Activated gamma-delta T cell treated with anti-CD3 and anti-CD28 coated beads, Interleukin-2, amount 50 U/mL, for 16 hours (primary cell): ENCODE measurements at places on chromosomes 13 and 19.

DNA sequence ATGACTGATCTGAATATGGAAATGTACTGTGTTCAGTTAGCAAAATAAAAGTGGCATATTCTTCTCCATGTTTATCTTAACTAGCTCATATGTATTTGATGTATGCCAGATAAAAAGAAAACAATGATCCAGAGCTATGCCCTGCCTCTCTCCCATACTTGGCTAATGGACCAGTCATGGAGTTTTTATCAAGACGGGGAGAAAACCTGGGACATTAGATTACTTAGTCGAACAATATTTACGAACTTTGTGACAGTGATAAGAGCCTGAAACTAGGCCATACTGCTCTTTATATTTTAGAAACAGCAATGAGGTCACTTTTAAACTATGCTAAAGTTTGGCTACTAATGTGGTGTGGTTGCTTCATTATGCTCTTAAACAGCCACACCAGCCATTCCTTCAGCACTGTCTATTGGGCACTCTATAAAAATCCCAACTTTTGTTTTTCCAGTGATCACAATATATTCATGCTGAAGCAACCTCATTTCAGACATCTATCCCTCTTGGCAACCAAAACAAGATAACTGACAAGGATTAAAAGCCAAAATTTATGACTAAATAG is 265.0 kb downstream of the FGF14 start:
- no peak for DNase-seq

- DNase-seq, result no peak
Observed at GRCh38 chr13:44273991-44274770, 99.4 kb upstream of the SERP2 start.

DNA sequence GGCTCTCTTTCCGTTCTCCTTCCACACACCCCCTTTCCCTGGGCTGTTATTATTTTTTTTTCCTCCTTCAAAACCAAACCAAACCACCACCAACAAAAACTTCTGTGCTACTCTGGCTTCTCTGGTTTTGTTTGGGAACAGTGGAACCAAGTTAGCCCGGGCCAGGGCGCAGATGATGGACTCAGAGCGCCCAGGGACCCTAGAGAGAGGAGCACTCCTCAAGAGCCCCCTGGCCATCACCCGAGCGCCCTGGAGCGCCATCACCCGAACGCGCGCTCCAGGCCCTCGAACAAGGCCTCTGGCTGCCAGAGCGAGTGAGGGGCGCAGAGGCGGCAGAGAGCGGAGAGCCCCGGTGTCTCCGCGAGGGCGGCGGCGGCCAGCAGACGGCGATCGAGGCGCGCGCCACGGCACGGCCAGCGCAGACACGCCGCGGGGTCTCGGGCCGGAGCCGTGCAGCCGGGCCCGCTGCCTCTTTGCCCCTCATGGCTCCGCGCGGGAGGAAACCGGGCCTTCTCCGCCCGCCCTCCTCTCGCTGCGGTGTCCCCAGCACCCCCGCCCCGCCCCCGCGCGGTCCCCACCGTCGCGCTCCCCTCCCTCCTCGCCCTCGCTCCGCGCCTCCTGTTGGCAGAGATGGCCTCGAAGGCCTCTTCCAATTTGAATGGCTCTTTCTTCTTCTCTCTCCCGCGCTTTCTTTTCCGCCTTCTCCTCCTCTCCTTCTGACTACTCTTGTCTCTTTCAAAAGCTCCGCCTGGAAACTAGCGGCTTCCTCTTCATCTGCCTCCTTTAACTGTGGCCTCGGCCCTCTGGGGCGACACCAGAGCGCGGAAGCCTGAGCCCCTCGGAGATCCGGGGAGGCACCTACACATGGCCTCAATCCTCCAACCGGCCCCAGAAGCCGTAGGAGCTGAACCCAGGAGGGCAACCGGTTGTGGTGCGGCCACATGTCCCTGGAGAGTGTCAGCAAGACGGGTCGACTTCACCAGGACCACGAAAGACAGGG is 4.1 kb upstream of the SOX1 start:
- DNase-seq, result no peak

GRCh38 chr13:101892296-101892695 is 439.8 kb downstream of the ITGBL1 start:
- no peak for DNase-seq

- DNase-seq, result no peak
Observed at GRCh38 chr19:4712771-4713170, 10.9 kb downstream of the DPP9 start.

DNA sequence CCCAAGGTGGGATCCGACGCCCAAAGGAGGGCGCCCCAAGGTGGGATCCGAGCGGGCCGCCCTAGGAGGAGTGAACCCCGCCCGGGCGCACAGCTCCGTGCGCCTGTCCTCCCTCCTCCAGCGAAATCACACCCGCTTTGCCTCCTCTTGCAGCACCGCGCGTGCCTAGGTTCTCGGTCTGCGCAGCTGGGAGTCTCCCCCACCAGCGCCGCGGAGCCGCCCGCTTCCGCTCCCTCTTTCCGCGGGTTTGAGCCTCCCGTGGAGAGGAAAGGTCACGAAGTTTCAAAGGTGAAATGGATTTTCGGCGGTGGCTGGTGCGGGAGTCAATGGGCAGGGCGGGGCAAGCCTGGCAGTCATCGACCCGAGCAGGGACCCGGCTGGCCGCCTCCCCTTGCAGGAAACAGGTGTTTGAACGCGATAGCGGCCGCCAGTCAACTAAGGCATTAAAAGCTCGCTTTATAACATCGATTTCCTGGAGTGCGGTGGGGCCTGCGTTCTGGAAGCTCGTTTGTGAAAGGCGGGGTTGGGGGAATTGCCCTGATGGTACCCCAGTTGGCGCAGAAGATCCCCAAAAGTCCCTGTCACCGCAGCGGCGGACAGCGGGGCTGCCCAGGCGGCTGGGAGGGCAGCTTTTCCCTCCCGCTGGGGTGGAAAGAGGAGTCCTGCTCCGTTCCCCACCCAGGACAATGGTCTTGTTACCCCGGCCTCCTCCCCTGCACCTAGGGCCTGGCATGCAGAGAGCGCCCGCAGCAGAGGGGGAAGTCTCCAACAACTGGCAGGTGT is 9.0 kb upstream of the SOX1 start:
- DNase-seq, result no peak

DNA sequence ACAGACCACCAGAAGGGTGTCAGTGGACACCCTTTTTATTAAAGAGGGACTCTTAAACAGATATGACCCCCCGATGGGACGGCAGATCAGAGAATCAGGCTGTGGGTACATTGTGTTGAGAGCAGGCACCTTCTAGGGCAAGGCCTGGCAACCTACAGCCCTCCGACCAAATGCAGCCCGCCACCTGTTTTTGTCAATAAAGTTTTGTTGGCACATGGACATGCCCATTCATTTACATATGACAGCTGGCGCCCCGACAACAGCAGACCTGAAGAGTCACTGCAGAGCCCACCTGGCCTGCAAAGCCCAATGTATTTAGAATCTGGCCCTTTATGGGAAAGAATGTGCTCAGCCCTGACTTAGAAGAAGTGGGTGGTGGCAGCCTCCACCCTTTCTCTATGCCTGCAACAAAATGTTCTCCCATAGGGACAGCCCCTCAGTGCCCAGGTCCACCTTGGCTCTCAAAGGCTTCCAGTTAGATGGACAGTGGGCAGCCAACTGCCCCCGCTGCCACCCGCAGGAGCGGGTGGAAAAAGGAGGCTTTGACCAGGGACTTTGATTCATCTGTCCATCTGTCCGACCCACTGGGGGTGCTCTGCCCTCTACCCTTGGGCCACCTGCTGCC is 184.9 kb downstream of the PTPRS start:
- DNase-seq, result no peak

DNA sequence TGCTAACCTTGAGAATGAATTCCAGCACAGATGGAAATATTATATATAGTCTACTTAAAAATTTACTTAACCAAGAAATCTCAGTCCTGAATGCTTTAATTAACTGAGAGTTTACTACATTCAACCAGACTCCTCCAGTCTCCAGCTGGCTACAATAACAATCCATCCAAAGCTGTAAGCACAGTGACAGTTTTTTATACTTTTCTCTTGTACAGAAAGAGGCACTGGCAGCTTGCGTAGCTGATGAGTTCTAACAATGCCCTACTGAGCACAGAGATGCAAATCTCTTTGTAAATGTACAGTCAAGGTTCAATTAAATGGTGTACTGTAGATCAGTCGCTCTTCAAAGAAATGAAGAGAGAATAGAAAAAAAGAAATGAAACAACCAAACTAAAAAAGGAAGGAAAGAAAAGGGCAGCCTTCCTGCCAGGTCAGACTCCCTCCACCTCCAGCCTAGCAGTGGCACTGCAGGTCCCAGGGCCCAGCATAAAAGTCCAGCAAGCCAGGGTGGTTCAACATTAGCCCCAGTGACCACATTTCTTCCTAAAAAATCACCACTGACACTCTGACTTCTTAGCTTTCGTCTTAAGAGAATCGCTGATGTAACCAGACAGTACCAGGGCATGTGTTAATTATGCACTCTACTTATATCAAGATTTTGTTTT is 88.4 kb downstream of the SACS start:
- no peak for DNase-seq

GRCh38 chr19:30376826-30377425 is 4.7 kb downstream of the ZNF536 start:
- no peak for DNase-seq

DNA sequence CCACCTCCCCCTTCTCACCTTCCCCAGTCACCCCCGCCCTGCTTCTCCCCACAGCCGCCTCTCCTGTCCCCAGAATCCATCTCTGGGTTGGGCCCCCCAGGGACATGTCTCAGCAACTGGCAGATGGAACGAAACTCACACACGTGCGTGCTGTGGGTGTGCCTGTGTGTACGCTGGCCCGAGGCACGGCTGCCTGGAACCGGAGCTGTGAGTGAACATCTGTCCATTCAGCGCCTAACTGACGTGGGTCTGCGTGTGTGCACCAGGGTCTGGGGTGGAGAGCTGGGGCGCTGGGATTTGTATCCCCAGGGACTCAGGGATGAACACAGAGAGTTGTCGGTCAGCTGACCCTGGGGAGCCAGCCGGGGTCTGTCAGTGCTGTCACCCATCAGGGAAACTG is 752 bp upstream of the HAS1 start:
- DNase-seq, result no peak

GRCh38 chr19:17484520-17485185 is 14.3 kb downstream of the SLC27A1 start:
- no peak for DNase-seq

DNA sequence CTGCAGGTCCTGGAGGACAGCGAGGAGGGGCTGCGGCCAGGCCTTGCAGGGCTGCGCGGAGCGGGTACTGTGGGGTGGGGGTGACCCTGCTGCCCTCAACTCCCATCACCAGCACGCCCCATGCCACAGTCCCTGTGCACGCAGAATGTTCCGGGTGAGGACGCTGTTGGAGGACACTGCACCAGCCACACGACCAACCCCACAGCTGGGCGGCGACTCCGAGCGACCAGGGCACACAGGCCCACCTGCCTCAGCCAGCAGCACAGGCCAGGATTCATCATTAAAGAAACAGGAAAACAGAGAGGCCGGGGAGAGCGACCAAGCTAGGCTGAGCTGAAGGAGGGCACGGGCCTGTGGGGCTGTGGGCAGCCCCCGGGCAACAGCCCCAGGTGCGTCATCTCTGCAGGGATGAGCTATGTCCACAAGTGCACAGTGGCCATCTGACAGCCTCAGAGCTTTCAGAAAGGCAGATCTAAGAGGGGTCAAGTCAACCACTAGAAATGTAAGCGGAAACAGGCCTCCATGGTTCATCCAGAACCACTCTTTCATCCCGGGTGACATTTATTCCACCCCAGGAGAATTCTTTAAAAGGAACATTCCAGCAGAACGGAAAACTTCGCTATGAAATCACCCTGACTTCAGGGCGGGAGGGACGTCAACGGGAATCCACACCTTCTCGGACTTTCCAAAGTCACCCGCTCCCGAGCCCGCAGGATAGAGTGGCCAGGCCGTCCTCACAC is 1.5 kb downstream of the GAS6 start:
- DNase-seq, result no peak
